CD4-positive, alpha-beta T cell treated with Interleukin-2 at 100 ng/mL for 4 hours (primary cell): ENCODE measurements at places on chromosomes 6 and 20.

DNA sequence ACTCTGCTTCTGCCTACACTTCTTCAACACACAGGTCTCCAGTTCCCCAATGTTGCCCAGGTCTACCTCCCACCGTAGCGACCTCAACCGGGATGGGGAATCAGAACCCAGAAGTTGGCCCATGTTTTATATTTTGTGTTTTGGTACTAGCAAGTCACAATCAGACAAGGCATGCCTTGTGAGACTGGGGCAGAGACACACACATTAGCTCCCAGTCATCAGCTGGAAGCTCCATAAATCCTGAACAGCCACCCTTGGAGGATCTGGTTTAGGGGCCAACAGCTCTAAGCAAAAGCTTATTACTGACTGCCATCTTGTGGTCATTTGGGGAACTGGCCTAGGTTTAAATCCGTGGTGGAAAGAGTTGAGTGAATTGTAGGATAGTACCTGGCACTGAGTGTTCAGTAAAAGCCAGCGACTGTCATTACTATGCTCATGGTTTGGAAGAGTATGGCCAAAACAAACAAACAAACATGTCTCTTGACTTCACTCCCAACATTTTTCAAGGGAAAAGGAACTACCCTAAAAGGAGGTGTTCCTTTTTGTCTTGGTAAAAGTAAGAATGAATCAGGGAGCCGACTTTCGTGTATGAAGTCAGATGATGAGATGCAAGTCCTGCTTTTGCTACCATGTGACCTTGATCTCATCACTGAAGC lies 40.5 kb downstream of the PIM1 start:
- DNase-seq: peak; percentile 91

DNA sequence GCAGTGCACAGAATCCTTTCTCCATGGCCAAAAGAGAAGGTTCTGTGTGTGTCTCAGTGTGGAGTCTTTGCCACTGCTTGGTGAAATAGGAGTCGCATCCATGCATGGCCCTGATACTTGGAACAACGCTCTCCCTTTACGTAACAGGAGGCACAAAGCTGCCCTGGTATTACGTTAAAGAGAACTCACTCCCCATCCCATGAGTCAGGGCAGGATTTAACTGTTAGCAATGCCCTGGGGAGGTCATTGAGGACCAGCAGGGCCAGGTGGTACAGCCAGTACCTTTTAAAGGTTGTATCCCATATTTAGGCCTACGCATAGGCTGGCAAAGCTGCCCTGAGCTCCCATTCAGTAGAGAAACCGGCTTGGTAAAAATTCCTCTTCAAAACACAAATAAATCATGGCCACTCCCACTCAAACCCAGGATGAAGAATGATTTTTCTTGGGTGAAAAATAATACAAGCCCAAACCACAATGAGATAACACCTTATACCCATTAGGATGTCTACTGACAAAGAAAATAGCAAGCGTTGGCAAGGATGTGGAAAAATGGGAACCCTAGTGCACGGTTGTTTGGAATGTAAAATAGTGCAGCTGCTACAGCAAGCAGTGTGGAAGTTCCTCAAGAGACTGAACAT lies 37.1 kb downstream of the MYLK4 start:
- DNase-seq: no peak

DNA sequence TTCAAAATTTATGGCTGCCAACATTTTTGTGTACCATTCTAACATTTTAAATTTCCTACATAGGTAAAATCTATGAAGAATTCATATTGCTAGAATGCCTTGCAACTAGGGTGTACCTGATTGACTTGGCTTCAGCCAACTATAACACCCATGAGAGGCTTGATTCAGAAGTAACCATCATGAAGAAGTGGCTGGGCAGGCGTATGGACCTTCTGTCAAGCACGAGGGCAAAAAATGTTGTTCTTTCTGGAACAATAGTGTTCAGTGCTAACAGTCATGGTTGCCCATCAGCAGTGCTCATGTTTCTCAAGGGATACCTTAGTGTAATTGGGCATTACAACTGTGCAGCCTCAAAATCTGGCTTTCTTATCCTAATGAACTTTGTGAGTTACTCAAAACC lies 42.9 kb downstream of the ID4 start:
- no peak for DNase-seq

GRCh38 chr6:55239099-55239498 lies 64.8 kb downstream of the HCRTR2 start:
- DNase-seq: no peak

- no peak for DNase-seq
Observed at GRCh38 chr20:47326658-47327268, 29.7 kb downstream of the ZMYND8 start.
